ENCODE measurements at places on chromosomes 16 and 17.

DNA sequence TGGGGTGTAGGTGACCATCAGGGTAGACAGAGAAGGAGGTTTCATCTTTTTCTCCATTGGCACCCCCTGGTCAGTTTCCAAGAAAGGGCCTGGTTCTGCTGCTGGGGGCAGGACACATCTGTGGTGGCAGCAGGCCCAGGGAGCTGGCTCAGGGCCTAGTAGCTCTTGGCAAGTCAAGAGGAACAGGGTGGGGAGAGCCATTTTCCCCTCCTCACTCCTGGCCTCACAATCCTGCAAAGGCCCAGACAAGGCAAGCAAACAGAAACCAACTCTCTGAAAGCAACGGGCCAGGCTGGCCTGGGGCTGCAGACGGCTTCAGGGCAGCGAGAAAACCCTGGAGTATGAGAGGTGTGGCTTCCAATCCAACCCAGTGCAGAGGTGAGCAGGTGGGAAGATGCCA lies 192.9 kb upstream of the DYNLRB2 start:
- no peak for DNase-seq

- no peak for DNase-seq
Observed at GRCh38 chr17:17535957-17536356, 39.8 kb upstream of the RASD1 start.

DNA sequence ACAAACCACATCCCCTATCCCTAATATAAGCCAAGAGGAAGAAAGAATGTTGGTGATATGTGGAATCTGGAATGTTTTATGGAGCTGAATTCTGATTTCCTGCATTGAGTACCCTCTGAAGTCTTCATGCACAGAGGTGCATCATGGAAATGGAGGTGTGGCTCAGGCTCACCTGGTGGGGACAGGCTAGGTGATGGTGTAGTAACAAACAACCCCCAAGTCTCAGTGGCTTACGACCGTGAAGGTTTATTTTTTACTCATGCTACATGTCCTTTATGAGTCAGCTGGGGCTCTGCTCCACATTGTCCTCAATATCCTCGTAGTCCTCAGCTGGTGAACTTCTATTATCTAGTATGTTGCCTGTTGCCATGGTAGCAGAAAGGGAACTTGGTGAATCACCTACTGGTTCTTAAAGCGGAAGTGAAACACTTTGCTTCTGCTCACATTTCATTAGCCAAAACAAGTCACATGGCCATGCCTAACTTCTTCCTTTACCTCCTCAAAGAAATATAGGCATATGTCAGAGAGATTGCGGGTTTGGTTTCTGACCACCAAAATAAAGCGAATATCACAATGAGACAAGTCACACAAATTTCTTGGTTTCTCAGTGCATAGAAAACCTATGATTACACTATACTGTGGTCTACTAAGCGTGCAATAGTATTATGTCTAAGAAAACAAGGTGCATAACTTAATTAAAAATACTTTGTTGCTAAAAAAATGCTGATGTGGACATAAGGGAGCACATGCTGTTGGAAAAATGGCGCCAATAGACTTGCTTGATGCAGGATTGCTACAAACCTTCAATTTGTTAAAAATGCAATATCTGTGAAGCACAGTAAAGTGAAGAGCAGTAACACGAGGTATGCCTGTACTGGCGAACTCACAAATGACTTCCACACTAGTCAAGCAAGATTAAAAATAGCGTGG lies at the start of gene PMFBP1:
TSS of gene PMFBP1 (minus strand) at position 51 of the 930 bp plus-strand sequence. CDS start 947 bp downstream, outside the sequence.
- peak; percentile 87 for DNase-seq

DNA sequence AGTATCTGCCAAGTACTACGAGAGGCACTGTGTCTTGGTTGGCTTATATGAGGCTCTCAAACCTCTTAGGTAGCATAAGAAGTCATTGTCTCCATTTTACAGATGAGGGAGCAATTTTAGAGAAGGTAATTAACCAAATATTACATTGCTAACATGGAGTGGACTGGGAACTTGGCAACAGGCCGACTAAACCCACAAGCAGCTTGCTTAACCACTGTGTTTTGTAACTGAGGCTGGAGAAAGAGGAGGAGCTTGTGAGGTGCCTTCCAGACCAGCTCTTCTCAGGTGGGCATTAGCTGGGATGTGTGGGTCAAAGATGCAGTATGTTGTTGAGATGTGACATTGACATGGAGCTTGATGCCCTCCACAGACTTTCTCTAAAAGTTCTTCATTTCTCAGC lies 835.6 kb upstream of the RBFOX1 start:
- DNase-seq = no peak

DNA sequence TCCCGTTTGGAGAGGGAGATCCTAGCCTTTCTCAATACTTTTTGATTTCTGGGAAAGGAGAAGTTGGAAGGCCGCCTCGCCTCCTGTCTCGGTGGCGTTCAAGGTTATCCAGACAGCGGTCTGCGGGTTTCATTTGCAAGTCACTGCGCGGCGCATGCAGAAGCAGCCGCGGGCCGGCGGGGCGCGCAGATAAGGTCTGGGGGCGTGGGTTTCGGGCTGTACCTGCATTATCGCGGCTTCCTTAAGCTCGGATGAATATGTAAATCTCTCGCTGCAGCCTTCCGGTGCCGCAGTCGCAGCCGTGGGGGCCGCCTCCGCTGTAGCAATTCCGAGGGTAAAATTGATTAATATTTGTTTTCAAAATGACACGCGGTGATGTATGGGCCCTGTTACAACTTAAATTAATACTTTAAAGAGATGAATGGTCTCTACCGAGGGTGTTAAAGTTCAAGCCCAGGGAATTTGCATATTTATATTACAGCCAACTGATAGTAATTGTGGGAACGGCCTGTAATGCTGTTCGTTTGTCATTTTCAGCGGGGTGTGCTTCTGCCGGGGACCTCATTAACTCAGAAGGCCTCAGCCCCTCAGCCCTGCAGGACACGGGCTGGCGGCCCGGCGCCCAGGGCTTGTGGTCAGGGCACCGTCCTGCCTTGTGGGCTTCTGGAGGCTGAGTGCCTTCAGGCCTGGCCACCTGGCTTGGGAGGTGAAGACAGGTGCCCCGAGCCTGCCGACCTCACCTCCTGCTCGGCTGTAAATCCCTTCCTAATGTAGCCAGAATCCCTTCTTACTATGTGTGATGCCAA lies 99.4 kb downstream of the CYLD start:
- no peak for DNase-seq

GRCh38 chr17:57785022-57785421 lies 39.9 kb upstream of the CCDC182 start:
- DNase-seq = no peak

DNA sequence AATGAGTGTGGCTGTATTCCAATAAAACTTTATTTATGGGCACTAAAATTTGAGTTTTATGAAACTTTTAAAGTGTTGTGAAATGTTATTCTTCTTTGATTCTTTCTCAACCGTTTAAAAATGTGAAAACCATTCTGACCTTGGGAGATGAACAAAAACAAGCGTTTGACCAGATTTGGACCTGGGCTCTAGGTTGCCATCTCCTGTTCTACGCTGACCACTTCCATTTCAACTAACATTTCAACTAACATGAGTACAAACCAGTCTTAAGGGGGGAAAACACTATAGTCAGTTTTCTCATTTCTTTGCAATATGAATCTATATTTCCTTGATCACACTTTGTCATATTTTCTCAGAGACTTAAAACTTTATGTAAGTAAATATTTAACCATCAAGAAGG lies 118.4 kb upstream of the IRX5 start:
- peak; percentile 0 for DNase-seq

- peak; percentile 47 for DNase-seq
Observed at GRCh38 chr16:31072540-31073141, 1.4 kb downstream of the ZNF668 start.

- DNase-seq = no peak
Observed at GRCh38 chr17:70089513-70090148, 14.6 kb downstream of the KCNJ16 start.

GRCh38 chr16:57984443-57985203 lies 13.7 kb upstream of the CNGB1 start:
- peak; percentile 67 for DNase-seq
